Neural crest cell (in vitro differentiated cells): ENCODE measurements at places on chromosomes 11 and 22.

- DNase-seq: no peak
Measured at GRCh38 chr22:43381693-43382092, 30.1 kb upstream of the MPPED1 start.

GRCh38 chr11:75349521-75350116, 1.8 kb downstream of the ARRB1 start:
- no peak for DNase-seq

GRCh38 chr22:22687638-22688500, 43.5 kb downstream of the GGTLC2 start:
- DNase-seq: peak; percentile 24

- no peak for DNase-seq
Measured at GRCh38 chr22:42430528-42431125, 1.6 kb downstream of the NFAM1 start.

DNA sequence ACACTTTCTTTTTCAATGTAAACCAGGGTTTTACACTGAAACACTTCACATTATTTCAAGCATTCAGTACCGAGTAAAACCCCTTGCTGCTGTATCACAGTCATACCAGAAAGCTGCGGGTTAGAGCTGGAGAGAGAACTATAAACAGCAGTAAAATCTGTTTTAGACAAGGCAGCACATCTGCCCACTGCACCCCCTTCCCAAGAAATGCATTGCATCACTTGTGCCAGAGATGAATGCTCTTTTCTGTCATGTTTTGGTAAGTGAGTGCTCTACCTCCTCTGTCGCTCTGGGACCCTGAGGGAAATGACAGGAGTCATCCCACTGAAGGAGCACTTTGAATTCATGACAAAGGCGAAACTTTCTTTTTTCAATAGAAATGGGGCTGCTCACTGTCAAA, 107.2 kb downstream of the MAML2 start:
- DNase-seq: no peak

GRCh38 chr11:57460022-57460757, at the start of gene RTN4RL2:
TSS of gene RTN4RL2 (plus strand) at chr11:57460528. CDS start at chr11:57460866, 338 bp downstream.
- peak; percentile 47 for DNase-seq

GRCh38 chr11:68890490-68891231, 13.0 kb downstream of the MRPL21 start:
- no peak for DNase-seq

DNA sequence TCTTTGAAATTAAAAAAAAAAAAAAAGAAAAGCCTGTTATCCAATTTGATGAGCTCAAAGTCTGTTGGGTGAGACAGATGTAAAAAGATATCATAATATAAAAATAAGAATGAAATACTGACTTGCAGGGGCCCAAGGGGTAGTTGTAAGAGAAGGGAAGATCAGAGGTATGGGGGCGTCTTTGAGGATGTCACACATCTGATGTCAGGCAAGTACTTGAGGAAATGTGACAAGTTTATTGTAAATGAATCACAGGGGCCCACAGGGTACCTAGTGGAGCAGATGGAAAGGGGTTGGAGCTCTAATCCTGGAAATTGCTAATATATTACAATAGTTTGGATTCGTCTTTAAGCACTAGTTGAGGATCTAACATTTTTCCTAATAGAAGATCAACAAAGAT, 131.6 kb downstream of the MAML2 start:
- DNase-seq: no peak

DNA sequence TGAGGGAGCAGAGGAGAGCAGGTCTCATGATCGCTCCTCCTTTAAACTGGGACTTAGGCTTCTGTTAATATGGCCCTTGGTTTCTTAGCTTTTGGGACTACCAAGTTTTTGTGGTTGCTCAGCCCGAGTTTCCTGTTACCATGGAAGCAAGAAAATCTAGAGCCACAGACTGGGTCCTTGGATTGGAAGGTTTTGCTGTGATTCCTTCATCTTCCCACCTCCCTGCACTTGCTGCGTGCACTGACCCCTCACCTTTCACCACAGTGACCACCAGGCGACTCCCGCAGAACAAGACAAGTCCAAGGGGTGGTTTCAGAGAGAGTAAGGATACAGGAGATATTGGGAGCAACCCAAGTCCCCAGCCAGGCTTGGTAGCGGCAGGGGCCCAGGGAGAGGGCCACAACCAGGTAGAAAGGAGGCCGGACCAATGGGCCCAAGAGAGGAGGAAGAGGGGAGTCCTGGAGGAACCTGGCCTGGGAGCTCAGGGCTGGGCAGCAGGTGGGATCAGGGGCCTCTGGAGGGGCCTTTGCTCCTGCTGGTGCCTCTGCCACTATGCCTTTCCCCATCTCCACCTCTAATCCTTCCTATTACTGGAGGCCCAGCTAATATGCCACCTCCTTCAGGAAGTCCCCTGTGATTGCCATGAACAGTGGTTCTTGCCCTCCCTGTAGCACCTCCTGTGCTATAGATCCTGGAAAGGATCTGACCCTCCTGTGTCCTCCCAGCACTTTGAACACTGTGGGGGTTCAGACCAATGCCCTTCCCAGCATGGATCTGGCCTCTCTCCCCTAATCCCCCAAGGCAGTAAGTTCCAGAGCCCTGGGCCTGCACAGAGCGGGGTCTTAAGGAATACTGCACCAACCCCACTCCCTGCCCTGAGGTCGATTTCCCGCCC, 21.2 kb downstream of the CSF2RB start:
- no peak for DNase-seq

- no peak for DNase-seq
Measured at GRCh38 chr11:35981581-35981980, 37.7 kb downstream of the LDLRAD3 start.

DNA sequence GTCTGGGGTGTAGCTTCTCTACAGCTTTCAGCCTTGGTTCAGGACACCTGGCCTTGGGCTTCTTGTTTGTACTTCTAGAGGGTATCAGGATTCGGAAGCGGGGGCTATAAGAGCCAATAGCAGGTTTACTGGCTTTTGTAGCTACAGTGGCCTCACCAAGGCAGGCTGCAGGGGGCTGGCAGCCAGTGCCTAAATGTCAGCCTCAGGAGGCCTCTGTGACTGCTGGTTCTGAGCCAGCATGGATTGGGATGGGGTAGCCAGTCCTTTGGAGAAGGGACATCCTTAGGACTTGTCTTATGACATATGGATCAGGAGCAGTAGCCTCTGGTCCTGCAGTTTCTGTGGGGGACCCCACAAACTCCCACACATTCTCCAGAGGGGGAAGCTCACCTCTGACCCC, 29.9 kb downstream of the EIF3F start:
- no peak for DNase-seq

- DNase-seq: no peak
Measured at GRCh38 chr11:91394727-91395414, 829.7 kb upstream of the FAT3 start.

- DNase-seq: no peak
Measured at GRCh38 chr11:34140149-34140548, 34.7 kb downstream of the NAT10 start.

- DNase-seq: no peak
Measured at GRCh38 chr22:25112538-25113253, 87.0 kb upstream of the CRYBB3 start.

DNA sequence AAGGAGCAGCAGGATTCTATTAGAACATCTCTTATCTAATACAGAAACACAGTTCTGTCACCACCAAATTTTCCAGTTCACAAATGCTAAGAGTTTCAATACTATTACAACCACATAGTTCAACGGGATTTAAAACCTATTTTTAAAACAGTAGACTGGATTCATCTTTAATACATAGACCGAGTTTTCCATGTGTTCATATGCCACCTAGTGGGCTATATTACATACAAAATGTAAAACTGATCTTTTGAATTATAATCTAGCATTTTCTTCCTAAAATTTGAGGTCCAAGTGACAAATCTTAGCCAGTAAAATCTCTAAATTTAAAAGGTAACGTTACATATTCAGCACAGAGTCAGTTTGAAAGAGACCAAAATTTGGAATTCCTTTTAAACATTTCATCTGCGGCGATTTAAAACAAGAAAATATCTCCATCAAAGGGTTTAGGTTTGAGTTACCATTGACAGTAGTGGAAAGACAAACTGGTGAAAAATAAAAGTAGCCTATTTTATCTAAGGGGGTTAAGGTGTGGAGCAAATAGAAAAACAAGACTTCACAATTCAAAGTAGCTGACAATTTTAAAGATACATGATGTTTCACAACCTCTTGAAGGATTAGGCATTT, 269.3 kb upstream of the MPPED2 start:
- no peak for DNase-seq

GRCh38 chr11:76617553-76618265, 52.8 kb downstream of the LRRC32 start:
- no peak for DNase-seq

- no peak for DNase-seq
Measured at GRCh38 chr11:27443227-27443626, 29.4 kb downstream of the LGR4 start.

GRCh38 chr11:6219359-6219758, 14.0 kb downstream of the C11orf42 start:
- DNase-seq: no peak

GRCh38 chr11:105670811-105671210, 60.9 kb downstream of the GRIA4 start:
- DNase-seq: no peak

GRCh38 chr11:105000167-105000566, 22.8 kb downstream of the CASP5 start:
- DNase-seq: no peak

- DNase-seq: no peak
Measured at GRCh38 chr22:19466126-19466716, 12.8 kb downstream of the UFD1 start.

GRCh38 chr11:98625526-98625925, 395.2 kb upstream of the CNTN5 start:
- DNase-seq: no peak

DNA sequence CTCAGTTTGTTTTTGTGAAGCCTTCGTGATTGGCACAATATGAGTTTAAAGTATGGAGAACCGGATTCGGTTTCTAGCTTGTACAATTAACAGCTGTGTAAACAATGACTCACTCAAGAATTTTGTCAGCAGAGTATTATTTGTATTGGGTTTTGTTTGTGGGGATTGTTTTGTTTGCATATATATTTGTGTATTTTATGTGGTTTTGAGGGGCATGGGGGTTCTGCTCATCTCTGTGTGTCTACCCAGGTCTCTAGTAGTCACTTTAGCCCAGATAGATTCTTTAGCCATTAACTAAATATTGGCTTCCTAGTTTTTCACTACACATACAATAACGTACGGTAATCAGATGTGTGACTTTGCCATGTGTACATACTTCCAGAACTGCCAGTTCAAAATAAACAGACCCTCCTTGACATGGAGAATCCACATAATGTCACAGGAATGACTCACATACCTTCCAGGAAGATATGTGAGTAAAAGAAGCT, 7.5 kb upstream of the MS4A7 start:
- no peak for DNase-seq

GRCh38 chr11:19244084-19244483, 3.3 kb upstream of the E2F8 start:
- DNase-seq: no peak

- DNase-seq: peak; percentile 61
Measured at GRCh38 chr11:78961937-78962701, 387.5 kb upstream of the NARS2 start.

GRCh38 chr11:43555186-43555585, 125.4 kb upstream of the HSD17B12 start:
- DNase-seq: no peak

DNA sequence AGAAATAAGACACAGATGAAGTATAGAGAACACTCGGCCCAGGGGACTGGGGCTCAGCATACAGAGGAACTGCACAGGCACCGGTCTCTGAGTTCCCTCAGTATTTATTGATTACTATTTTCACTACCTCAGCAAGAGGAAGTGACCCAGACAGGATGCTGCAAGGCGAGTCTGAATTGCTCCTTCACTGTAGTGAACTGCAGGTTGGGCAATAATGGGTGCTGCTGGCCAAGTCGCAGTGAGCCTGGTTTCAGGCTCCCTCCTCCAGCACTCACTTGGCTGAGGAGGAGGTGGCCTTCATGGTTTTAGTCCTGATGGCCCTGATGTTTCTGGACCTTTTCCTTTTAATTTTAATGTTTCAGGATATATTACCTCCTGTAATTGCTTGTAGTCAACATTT, 10.4 kb downstream of the OR52K2 start:
- DNase-seq: no peak

GRCh38 chr11:57812634-57813033, 51.0 kb downstream of the CTNND1 start:
- no peak for DNase-seq

DNA sequence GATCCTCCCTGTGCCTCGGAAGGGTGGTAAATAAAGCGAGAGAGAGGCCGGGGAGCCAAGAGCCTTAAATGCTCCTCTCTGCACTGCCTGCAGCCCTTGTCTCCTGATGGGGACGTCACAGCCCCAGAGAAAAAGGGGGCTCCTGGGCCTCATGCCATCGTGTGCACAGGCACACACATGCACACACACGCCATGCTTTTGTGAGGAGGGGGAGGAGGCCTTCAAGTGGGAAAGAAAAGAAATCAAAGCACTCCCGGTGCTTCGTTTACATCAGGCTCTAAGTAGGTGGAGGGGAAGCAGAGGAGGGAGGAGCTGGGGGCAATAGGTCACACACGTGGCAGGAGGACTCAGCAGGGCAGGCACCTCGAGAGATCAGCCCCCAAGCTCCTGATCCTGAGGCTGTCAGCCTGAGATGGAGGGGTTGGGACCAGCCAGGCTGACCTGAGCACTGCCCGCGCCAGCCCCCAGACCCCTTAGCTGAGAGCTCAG, 68.2 kb upstream of the NECTIN1 start:
- peak; percentile 9 for DNase-seq

DNA sequence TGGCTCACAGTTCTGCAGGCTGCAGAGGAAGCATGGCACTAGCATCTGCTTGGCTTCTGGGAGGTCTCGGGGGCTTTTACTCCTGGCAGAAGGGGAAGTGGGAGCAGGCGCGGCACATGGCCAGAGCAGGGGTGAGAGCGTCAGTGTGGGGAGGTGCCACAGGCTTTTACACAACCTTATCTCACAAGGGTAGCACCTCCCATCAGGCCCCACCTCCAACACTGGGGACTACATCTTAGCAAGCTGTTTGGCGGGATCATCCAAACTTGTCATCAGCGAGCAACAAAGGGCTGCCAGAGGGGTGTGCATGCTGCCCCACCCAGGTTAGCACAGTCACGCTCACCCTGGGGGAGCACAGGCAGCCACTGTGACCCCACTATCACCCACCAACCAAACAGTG, 18.9 kb upstream of the YPEL1 start:
- no peak for DNase-seq

DNA sequence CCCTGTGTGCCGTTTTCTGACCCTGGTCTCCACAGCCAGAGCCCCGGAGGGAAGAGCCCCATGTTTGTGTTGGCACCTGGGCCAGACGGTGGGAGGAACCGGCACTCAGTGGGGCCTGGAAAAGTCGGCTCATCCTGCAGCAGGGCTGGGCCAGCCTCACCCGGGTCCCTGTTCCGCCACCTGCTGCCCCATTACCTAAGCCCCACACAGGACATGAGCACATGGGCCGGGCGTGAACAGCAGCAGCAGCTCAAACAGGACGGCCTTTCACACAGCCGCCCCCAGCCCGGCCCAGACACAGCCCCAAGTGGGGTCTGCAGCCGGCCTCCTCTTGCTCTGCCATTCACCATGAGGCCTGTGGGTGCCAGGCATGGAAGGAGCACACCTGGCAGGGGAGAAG, 302.4 kb downstream of the MN1 start:
- DNase-seq: no peak
